ENCODE measurements at places on chromosomes 3 and 15.
A peak's percentile ranks its signal among the peaks of the same experiment; 100 is the strongest.

DNA sequence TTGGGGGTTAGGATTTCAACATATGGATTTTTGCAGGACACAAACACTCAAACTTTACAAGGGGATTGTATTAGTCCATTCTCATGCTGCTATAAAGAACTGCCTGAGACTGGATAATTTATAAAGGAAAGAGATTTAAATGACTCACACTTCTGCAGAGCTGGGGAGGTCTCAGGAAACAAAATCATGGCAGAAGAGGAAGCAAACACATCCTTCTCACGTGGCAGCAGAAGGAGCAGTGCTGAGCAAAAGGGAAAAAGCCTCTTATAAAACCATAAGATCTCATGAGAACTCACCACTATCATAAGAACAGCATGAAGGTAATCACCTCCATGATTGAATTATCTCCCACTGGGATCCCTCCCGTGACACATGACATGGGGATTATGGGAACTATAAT is 1183.1 kb downstream of the ZPLD1 start:
- DNase-seq = no peak

DNA sequence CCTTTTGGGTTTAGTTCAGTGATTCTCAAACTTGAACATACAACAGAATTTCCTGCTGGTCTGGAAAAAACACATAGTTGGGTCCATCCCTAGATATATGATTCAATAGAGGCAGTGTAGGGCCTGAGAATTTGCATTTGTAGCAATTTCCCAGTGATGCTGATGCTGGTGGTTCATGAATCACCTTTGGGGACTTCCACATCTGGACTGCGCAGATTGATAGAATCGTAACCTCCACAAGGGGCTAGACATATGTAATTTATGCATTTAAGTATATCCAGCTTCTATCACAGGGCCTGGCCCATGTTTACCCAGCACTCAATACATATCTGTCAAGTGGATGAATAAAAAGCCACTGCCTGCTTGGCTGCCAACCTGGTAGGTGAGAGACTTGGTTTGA is 33.8 kb upstream of the SUCLG2 start:
- no peak for DNase-seq

GRCh38 chr3:60990442-60990730 is 260.9 kb downstream of the FHIT start:
- DNase-seq = no peak

DNA sequence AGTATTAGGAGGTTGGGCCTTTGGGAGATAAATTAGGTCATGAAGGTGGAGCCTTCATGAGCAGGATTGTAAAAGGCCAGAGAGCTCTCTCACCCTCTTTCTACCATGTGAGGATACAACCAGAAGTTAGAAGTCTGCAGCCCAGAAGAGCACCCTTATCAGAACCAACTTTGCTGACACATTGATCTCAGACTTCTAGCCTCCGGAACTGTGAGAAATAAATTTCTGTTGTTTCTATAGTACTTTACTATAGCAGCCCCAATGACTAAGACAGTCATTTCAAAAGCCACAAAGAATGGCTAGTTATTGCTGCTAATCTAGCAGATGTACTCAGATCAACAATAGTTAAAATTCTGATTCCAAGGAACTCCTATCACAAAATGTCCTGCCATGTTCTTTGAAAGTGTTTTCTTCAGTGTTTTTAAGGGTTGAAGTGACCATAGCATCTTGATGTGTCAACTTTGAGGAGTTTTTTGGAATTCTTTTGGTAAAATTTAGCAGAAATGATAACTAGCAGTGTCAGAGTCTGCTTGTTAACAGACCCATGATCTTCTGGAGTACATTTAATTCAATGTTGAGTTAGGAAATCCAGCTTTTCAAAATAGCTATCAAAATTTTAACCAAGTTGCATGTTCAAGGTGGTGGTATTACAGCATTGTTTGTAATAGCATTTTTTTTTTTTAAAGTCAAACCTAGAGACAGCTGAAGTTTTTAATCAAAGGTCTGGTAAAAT is 10.3 kb downstream of the DZIP3 start:
- DNase-seq = no peak

DNA sequence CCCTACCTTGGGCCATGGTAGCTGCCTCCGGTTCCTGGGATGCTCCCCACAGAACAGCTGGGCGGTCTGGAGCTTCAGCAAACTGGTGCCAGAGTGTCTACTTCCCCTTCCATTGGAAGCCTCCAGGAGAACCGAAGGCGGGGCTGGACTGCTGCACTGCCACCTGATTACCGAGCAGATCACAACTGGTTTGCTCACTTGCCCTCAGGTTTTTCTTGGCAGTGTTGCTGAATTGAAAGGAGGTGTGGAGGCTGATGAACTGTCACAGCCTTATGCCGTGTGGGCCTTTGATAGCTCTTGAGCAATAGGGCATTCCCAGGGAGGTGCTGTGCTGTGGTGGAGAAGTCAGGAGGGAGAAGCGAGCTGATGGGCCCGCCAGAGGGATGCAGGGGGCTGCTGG is at the start of gene TGM5:
TGM5 (minus strand) TSS at position 95 of the 400 bp plus-strand sequence; CDS start at position 16, 79 bp downstream.
- DNase-seq = no peak

GRCh38 chr15:80480909-80481308 is 76.7 kb downstream of the ARNT2 start:
- DNase-seq = no peak

- DNase-seq = no peak
Observed at GRCh38 chr15:100114100-100114499, 227.7 kb downstream of the ADAMTS17 start.

- no peak for DNase-seq
Observed at GRCh38 chr3:70640481-70640880, 328.0 kb upstream of the MDFIC2 start.

DNA sequence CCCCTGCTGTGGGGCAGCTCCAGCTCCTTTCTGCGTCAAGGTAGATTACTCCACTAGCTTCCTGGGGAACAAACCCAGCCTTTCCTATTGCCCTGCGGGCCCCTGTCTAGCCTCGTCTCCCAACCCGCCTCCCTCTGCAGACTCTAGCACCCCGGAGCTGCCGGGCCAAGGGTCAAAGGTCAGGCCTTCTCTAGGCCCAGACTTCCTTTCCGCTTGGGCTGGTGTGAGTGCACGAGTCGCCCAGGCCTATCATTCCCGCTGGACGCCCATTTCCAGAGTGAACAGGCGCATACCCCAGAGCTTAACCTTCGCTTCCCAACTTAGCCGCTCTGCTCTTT is 11.6 kb upstream of the ONECUT1 start:
- no peak for DNase-seq

DNA sequence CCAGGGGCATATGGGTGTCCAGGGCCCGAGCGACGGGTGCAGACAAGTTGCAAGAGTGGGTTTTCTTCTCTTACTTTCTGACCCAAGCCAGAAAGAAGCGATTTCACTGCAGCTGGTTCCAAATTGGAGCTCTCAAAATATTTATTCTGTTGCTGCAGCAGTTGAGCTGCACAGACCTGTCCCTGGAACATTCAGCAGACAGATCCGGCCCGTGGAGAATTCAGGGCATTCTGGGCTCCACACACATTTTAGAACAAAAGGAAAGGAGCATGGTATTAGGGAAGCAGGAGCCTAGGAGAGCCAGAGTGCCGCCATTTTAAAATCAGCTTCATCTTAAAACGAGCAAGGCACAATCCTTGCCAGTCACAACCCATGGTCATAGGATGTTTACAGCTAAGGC is 135.3 kb upstream of the TPM1 start:
- DNase-seq = no peak

GRCh38 chr3:194397757-194398312 is 1.2 kb downstream of the GP5 start:
- peak; percentile 60 for DNase-seq

GRCh38 chr15:50312636-50313035 is 42.4 kb downstream of the GABPB1 start:
- no peak for DNase-seq
